Fibroblast of lung (primary cell): ENCODE measurements at places on chromosomes 6 and 20.
A peak's percentile ranks its signal among the peaks of the same experiment; 100 is the strongest.

DNA sequence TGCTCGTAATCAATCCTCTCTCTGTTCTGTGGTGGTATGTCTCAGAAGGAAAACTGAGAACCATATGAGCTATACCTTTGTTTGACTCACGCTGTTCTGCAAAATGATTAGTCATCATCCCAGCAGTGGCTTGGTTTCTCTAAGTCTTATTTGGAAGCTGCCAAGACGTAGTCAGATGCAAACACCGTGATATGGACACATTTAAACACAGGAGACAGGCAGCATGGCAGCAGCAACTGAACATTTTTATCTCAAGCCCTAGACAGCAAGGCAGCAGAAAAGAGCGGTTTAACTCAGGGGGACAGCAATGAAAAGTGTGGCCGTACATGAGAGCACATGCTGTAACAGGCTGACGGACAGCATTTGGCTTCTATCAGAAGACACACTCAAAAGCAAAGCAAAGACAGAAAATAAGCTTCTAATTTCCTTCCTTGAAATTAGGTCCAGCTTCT lies 1295.1 kb downstream of the EPHA7 start:
- DNase-seq: peak; percentile 58

GRCh38 chr6:166929542-166930189 lies 26.7 kb downstream of the RNASET2 start:
- no peak for DNase-seq

DNA sequence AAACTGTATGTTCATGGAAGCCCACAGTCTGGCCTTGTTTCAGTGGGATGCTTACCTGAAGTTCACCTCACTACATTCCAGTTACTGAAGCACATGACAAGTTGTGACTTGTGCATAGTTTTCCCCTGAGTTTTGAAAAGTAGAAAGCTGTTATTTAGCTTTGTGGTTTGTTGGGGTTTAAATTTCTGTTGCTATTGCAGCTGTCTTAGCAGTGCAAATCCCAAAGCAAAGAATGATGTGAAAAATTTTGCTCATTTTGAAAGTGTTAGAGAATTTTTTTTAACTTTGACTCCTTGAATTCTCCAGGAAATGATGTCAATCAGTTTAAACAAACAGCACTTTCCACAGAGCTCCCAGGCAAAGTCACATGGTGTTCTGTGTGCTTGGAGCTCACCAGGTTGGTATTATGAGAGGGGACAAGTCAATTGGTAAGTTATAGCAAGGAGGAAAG lies 268.4 kb downstream of the ADGRG6 start:
- DNase-seq: peak; percentile 22

DNA sequence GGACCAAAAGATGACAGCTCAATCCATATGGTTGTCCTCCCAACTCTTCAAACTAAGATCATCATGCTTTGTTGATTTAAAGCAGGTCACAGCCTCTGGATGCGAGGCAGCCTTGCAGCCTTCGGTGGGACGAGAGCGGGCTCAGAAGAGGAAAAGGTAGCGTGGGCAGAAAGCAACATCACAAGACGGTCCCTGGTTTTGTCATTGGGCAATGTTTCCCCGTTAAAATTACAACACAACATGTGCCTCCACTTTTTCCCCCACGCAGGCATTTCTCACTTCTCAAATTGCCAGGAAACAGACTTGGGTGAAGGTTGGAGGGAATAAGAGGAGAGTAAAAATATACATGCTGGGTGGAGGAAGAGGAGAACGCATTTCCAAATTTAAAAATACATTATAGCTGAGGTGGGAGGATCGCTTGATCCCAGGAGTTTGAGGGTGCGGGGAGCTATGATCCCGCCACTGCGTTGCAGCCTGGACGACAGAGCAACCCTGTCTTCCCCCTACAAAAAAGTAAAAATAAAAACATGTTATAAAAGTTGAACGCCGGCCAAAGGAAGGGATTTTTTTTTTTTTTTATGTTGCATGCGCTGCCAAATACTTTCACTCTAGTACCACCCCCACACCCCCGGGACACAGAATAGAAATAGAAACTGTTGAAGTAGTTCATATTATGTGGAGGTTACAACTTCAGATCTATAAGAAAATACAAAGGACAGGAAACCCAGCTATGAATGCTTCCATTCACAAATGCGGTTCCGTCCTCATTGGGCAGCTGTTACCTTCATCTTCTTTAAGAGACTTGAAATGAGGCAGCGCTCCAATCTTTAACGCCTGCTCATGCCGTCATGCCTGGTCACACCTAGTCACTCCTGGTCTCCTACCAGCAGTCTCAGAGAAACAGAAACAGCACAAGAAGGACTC lies 13.9 kb upstream of the NAA20 start:
- DNase-seq: peak; percentile 15

DNA sequence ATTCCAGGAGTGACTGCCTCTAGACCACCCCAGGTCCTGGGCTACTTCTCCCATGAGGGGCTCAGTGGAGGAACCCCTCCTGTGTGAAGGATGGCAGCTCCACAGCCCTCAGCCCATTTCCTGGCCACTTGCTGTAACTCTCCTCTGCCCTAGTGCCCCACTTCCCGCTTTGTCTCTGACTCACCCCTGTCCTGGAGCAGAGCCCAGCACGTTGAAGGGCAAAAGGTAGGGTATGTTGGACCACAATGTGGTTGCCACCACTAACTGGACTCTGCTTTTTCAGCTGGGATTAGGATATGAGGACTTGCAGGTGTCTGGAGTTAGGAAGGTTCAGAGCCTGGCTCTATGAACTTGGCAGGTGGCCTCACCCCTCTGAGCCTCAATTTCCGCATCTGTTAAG lies 2.4 kb downstream of the MYBL2 start:
- peak; percentile 64 for DNase-seq

DNA sequence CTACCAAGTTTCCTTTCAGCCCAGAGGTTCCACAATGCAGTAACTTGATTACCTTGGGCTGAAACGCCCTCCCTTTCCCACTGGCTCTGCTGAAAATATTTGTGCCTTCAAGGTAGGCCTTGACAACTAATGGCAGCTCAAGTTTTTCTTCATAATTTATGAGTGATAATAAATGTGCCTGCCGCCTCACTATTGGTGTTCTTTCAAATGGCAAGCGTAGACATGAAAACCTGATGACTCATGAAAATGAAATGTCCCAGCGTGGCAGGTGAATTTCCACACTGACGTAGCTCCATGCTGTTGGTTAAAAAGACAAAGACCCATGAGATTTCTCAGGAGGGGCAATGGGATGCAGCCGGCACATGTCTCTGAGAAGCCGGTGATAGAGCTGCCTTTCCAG lies 107.2 kb upstream of the GGTLC1 start:
- DNase-seq: no peak

- no peak for DNase-seq
Observed at GRCh38 chr6:16762268-16762549, 949 bp upstream of the ATXN1 start.
